ENCODE measurements at places on chromosomes 6 and 20.

GRCh38 chr6:158009114-158009891, 27.6 kb downstream of the SYNJ2 start:
- DNase-seq = no peak

DNA sequence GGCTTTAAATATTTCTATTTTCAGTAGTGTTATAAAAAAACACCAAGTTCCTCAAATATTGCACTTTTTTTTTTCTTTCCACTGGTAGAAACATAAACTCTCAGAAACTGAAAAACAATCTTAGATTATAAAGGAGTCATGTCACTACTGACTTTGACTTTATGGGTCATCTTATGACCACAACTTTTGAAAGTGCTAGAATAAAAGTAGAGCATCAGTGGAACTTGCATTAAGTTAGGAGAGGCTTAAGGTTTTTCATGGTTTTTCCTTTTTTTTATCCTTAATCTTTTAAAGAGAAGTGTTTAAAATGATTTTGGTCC, 56.6 kb upstream of the SUPT3H start:
- no peak for DNase-seq

- DNase-seq = no peak
Observed at GRCh38 chr6:42249279-42249678, 31.6 kb upstream of the MRPS10 start.

- no peak for DNase-seq
Observed at GRCh38 chr6:91149246-91149955, 562.5 kb upstream of the MAP3K7 start.

GRCh38 chr6:129901910-129902309, 40.8 kb upstream of the TMEM244 start:
- no peak for DNase-seq

DNA sequence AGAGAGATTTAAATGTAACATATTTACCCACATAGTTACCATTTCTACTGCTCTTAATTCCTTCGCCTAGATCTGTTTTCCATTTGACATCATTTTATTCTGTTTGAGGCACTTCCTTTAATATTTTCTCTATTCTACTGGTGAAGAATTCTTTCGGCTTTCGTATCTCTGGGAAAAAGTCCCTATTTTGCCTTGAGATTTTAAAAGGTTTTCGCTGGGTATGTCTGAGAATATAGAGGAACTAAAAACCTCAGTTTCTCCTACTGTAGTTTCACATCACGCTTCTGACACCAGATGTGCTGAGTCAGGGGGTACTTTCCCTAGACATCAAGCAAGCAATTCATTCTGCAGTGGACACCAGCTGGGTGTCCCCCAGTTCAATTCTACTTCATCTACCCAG, 61.7 kb downstream of the E2F3 start:
- DNase-seq = no peak

DNA sequence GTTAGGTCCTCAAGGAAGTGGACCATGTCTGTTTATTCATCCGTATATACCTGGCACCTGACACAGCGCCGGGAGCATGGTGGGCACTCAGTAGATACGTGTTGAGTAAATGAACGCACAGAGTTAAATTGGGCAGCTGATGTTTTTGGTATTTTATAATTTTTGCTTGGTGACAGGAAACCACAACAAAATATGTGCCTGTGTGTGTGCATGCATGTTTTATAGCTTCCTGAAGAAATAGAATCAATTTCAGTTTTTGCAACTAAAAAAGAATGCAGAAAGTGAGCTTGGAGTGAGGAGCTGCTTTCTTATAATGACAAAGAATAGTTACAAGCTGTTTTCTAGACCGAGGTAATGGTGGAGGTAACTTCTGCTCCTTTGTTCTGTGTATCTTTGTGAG, 91.4 kb downstream of the PLCB4 start:
- DNase-seq = no peak

- no peak for DNase-seq
Observed at GRCh38 chr6:145199961-145200360, 535.4 kb downstream of the EPM2A start.

DNA sequence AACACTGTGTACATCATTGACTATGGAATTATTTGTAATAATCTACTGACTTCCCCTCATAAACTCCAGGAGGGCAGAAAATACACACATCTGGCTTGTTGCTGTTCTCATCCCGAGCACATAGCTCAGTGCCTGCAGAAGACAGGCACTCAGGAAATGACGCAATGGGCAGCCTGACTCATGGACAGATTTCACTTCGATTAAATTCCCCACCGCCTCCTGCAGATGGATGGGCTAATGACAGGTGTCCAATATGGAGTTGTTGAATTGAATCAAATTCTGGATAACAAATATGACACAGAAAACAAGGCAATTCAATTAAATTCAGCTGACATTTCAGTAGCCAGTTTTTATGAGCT, 9.1 kb downstream of the ANKRD60 start:
- no peak for DNase-seq

DNA sequence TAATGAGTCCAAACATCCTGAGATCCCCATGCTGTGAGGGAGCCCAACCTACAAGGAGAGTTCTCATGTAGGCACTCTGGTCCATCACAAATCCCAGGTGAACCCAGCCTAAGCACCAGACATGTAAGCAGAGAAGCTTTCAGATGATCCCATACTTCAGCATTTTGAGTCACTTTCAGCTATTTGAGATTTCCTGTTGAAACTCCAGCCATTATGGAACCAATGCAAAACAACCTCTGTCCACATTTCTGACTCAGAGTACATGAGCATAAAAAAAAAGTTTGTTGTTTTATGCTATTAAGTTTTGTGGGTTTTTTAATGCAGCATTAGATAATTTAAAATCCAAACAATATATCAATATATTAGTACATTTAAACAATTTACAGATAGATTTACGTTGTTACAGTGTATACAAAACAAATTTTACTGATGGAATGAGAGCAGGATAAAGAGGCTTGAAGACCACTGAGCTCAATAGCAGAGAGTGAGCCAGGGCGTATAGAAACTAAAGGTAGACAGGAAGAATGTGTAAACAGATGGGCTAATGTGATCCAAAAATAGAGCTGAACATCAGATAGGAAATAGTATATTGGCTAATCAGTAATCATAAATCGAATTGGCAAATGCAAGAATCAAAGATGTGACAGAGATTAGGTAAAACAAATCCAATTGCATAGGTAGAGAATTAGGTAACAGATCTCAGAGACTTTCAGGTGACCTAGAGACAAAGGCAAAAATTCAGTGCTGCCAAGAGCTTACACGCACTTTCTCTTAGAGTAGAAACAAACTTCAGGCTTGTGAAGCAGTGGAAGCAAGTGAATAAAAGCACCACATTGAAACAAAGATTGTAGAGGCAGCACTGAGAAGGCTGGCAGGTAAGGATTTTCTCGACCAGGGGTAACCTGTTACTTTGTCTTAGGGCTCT, 36.2 kb upstream of the PLCB1 start:
- DNase-seq = no peak

- no peak for DNase-seq
Observed at GRCh38 chr6:82785206-82785605, 280.4 kb downstream of the UBE3D start.

- no peak for DNase-seq
Observed at GRCh38 chr6:41523915-41524633, 22.1 kb upstream of the FOXP4 start.

- no peak for DNase-seq
Observed at GRCh38 chr6:92759178-92759577, 660.2 kb downstream of the EPHA7 start.

GRCh38 chr6:107556082-107556481, 66.2 kb downstream of the SOBP start:
- no peak for DNase-seq

- DNase-seq = no peak
Observed at GRCh38 chr6:74705451-74705850, 500.4 kb downstream of the COL12A1 start.

- DNase-seq = no peak
Observed at GRCh38 chr20:50898475-50898874, 32.8 kb downstream of the ADNP start.

GRCh38 chr20:59322585-59323454, 22.4 kb downstream of the EDN3 start:
- DNase-seq = no peak

DNA sequence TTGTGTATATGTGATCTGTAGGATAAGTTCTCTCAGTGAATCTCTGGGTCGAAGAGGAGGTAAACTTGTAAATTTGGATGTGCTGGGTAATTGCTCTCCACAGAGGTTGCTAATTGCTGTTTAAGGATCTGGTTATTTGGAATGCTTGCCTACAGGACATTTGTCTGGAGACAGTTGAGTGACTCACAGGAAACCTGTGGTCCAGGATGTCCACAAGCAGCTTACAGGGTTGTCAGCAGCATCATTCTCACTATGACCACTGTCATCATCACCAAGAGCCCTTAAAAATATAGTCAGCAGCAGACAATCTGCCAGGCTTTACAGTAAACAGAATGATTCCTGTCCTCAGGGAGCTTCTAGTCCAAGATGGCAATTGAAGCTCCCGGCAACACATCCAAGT, 31.2 kb upstream of the KCNK5 start:
- DNase-seq = no peak

DNA sequence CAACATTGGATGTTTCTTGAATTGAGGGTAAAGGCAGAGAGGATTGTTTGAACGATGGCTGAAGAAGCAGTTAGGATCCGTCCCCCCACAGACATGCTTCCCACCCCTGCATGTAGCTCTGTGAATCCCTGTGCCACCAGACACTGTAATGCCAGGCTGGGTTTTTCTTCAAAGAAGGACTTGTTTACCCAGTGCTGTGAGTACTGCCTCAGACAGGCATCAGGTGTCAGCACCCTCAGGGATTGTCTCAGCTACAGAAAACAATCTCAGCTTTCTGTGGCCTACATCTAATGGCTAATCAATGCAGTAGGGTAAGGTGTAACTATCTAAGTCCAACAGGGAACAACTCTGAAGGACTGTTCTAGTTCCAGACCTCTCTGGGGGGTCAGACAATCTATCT, 853.0 kb upstream of the EPHA7 start:
- DNase-seq = no peak

GRCh38 chr20:41150664-41151063, 13.3 kb downstream of the PLCG1 start:
- no peak for DNase-seq

DNA sequence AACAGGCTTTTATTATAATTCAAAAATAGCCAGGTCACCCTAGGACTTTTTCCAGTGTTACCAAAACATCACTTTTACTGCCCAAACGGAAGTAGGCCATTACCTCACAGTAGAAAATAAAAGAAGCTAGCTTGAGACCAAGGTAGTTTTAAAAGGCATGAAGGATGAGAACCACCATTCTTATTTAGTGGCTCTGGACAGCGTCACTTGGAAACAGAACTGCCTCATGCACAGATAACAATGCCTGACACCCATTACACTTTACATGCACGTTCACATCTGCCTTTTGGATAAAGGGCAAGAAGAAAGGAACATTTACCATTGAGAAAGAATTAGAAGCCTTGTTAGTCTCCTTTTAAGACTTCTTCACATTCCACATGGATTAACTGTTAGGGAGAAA, 1.9 kb upstream of the PAQR8 start:
- no peak for DNase-seq

DNA sequence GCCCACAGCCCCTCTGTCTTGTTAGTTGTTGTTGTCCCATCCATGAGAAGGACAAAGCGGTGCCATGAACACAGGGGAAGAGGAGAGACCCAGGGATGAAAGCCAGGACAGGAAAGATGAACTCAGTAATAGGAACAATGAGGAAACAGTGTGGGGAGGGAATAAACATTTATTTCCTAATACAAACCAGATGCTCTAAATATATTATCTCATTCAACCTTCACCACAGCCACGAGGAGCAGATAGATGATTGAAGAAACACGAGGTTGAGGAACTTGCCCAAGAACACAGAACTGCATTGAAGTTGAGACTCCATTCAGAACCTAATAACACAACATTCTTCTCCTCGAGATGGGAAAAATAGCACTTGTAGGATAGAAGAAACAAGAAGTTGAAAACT, 53.0 kb upstream of the AIG1 start:
- no peak for DNase-seq

DNA sequence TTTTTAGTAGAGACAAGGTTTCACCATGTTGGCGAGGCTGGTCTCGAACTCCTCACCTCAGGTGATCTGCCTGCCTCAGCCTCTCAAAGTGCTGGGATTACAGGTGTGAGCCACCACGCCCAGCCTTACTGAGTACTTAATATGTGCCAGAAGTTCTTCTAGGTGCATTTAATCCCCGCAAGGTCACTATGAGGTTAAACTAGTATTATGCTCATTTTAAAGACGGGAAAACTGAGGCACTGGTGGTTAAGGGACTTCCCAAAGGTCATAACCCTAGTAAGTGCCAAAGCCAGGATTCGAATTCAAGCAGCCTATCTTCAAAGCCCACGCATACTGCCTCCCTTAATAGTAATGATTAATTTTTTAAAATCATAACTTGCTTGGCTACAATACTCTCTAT, 674 bp upstream of the CCM2L start:
- DNase-seq = no peak

DNA sequence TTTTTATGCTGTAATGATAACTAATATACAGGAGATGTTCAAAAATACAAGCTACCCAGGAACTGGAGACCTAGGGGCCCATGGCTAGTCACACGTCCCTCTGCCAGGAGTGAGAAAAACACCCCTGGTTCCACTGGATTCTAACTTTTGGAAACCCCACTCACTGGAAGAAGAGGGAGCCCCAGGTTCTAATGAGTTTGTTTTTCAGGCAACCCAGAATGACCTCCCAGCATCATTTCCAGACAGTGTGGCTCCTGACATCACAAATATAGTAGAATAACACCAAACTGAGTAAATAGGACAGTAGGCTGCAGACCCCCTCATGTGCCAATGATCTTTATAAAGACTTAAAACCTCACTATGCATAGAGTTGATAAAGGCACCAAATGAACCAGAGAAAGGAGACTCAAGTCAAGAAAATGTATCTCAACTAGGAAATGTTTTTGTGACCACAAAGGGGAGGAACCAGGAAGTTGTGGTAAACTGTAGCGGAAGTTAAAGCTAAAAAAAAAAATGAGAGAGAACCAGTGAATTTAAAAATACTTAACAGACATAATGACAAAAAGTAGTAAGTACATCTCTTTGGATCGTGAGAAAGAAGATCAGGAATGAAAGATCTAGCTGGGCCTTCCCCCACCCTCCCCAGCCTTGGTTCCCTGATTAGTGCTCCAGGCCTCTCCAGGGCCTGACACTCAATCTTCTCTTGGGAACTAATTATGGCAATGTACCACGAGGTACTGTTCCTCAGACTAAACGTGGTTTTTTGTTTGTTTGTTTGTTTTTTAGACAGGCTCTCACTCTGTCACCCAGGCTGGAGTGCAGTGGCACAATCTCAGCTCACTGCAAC, 19.8 kb downstream of the HLA-E start:
- DNase-seq = no peak

DNA sequence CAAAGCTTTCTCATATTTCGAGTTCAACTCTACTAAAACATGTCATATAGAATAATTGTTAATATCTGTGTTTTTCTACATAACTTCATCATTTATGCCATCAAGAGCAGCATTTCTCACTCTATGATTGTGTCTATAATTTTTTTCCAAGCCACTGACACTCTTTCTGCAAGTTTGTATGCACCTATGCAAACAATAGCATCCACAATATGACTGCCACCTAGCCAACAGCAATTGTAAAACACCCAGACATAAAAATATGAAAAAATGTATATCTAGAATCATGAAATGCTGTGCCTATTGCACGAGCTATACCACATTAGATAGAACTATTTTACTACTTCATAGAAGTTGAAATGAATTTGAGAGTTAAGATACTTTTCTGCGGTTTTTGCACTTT, 286.5 kb upstream of the MARCKS start:
- no peak for DNase-seq

All from activated CD8-positive, alpha-beta memory T cell treated with anti-CD3 and anti-CD28 coated beads for 4 hours (primary cell).